ENCODE measurements at places on chromosomes 1 and 21. TPM values are rescaled to one million over a fixed set of nuclear protein-coding genes. Genes with fewer than 3 reads are reported as not detected.

GRCh38 chr1:245128381-245129101 is 26.2 kb upstream of the KIF26B start:
- DNase-seq, result no peak

DNA sequence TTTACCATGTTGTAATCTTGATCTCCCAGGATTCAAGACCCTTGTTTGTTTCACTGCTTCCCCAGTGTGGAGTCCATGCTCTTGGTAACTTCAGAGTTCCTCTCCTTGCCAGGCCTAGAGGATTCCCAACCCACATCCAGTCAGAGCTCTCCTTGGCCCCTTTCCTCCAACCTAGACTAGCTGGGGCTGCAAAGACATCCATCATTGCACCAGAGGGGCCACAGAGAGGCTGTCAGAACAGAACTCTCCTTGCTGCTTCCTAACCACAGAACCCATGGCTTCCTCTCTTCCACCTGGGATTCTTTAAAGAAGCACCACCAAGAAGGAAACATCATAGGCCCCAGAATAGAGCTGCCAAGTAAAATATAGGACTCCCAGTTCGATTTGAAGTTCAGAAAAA is 81.0 kb downstream of the HMGB4 start:
- no peak for DNase-seq

The APOBEC4 gene
- not detected for polyA plus RNA-seq

GRCh38 chr1:10530756-10531495 is 56.2 kb downstream of the PEX14 start:
- DNase-seq, result no peak

The CBR3 gene
- polyA plus RNA-seq, result 1.6 TPM

DNA sequence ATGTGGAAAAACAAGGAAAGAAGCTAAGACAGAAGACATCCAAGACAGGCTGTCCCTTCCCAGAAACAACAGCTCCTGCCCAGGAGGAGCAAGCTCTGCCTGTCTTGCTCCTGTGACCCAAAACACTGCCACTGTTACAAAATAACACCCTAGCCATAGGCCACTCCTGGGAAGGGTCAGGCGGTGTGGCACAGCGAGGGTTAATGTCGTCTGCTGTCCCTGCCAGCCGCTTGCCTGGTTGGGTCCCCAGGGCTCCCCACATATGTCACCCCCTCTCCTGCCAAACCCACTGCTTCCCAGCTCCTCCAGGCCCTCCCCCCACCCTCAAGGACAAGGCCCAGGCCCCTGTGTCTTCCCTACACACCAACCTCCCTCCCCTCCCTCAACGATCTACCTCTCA is 3.9 kb upstream of the NHLH1 start:
- DNase-seq, result no peak

The CR1L gene
- polyA plus RNA-seq, result 0.96 TPM

GRCh38 chr1:245124644-245125043 is 30.1 kb upstream of the KIF26B start:
- no peak for DNase-seq

The KCNA2 gene
- polyA plus RNA-seq, result 0.30 TPM

DNA sequence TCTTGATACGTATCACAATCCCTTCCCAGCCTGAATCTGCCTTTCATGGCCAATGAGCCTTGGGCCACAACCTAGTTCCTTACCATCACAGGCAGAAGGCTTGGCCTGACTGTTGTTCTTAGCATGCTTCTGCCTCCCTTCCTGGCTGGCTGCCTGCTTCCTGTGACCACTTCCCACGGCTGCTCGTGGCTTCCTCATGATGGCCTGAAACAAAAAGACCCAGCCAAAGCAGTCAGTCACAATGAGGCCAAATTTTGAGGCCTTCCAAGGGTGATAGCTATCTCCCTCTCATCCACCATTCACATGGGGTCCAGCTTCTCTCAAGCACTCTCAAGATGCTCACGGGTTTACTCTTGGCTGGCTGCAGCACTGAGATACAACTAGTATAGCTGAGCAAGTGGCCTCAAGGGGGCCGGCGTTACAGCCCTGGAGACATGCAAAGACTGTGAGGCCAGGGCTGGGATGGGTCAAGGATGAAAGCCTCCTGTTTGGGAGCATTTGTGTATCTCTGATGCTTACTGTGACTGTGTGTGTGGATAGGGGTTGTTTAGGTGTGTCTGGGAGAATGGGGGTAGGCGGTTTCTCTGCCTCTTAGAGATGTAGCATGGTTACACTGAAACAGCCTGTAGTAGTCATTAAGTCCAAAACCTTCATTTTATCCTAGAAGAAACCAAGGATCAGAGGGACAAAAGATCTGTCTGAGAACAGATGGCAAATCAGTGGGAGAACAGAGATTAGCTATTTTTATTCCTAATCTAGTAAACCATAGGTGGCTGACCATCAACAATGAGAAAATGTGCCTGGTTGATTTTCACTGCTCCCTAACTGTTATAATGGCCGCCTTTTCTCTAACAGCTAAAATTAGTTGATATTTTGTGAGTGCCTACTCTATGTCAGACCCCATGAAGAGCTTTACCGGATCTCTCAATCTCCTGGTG is 5.4 kb upstream of the TOE1 start:
- DNase-seq, result no peak

GRCh38 chr1:201172326-201172725 is 18.1 kb upstream of the TMEM9 start:
- DNase-seq, result no peak

DNA sequence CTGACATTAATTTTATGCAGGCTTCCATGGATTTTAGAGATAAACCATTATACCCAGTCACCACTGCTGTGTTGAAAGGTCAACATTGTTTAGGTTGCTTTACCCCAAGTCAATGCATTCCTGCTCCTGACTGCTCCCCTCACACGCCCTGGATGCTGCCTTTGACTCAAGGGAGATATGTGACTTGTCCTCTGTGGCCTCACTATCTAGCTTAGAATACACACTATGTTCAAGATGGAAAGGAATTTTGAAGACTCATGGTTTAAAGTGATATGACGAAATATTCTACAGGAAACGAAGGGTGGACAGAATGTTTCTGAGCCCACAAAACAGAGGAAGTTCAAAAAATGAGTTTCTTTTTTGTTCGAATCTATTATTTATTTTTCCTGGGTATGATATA is 170.4 kb upstream of the NR5A2 start:
- DNase-seq, result no peak

DNA sequence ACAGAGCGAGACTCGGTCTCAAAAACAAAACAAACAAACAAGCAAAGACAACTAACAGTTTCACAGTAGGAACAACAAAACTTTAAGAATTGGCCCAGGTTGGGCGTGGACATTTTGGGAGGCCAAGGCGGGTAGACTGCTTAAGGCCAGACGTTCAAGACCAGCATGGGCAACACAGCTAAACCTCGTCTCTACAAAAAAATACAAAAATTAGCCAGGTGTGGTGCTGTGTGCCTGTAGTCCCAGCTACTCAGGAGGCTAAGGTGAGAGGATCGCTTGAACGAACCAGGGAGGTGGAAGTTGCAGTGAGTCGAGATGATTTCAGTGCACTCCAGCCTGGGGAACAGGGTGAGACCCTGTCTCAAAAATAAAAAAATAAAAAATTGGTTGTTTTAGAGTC is 13.5 kb downstream of the GTF2B start:
- no peak for DNase-seq

- DNase-seq, result no peak
These were observed 27.0 kb upstream of the ZFP69B start for GRCh38 chr1:40423264-40423642.

GRCh38 chr1:245156736-245157505 is 2.1 kb downstream of the KIF26B start:
- no peak for DNase-seq

GRCh38 chr1:63524201-63524600 is 876 bp downstream of the EFCAB7 start:
- DNase-seq, result no peak

GRCh38 chr21:31338908-31339368 is 5.1 kb downstream of the TIAM1 start:
- DNase-seq, result no peak

The KRTAP13-2 gene
- polyA plus RNA-seq, result not detected

DNA sequence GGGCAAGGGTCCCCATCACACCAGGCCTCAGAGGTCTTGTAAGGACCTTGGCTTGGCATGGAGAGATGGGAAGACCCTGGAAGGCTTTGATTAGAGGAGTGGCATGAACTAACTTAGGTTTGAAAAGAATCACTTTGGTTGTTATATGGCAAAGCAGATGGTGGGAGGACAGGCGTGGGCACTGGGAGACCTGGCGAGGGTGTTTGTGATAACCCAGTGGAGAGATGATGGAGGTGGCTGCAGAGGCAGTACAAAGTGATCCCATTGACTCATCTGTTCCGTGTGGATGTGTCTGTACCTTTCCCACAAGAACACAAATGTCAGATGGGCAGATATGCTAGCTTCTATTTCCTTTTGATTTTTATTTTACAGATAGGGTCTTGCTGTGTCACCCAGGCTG is 168.3 kb downstream of the SLC35F3 start:
- DNase-seq, result no peak

DNA sequence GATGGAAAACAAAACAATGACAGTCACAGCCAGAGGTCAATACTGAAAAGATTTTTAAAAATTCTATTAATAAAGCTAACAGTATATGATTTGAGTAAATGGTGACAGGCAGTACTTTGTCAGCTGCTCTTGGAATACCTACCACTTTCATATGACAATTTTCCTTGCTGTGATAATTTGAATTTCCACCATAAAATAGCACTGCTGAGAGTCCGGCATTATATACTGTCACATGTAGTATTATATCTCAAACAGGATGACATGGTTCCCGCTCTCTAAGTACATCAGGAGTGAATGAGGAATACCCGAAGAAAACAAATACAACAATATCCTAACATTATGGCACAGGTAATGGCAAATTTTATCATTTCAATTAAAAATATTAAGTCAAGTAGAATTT is 146.8 kb upstream of the TMPRSS15 start:
- no peak for DNase-seq

DNA sequence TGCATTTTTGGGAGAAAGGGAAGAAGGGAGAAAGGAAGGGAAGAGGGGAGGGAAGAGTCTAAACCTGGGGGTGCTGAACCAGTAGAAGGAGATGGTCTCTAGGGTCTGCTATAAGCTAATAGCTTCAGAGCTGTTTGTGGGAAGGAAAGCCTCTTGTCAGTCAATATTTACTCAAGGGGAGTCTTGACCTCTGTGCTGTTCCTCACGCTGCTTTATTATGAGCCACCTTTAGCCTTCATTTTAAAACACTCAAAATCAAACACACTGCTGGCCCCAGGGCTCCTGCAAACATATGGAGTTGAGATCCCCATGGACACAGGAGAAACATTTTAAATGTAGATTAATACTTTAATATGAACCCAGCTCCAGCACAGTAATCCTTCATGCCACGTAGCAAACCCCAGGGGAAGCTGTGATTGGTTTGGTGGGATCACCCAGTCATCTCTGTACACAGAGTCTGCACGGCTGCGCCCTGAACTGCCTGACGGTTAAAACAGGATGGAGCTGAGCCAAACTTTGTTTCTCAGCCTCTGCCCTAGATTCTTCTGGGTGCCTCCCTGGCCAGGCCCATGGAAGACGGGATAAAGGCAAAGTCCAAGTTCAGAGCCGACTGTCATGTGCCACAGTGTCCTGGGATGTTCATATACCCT is 40.2 kb upstream of the VWA5B1 start:
- DNase-seq, result no peak

GRCh38 chr1:178267646-178268094 is 173.8 kb downstream of the RASAL2 start:
- DNase-seq, result no peak

GRCh38 chr1:22509815-22510214 is 53.5 kb upstream of the EPHA8 start:
- DNase-seq, result no peak

DNA sequence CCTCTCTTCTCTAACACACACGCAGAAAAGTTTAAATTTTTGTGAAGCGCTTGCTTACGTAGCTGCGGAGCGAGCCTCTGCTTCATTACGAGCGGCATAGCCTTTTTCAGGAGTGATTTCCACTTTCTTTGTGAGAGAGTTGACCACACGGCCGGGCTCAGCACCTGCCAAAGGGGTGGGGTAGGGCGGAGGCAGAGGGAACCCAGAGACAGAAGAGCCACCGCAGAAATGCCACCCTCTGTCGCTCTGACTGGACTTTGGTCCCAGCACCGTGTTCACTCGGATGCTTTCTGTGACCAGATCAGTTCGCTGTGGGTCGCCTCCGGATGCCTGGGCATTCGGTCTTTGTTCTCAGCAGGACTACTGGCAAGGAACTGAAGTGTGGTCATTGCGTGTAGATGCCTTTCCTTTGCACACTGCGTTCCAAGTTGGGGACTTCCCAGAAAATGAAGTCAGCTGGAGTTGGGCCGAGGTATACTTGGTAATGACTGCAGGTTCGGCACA is 883 bp downstream of the CHODL start:
- DNase-seq, result no peak

- DNase-seq, result no peak
These were observed 2.1 kb downstream of the RBM15 start for GRCh38 chr1:110341146-110341871.

GRCh38 chr1:184034761-184035379 is 2.7 kb downstream of the COLGALT2 start:
- DNase-seq, result no peak

DNA sequence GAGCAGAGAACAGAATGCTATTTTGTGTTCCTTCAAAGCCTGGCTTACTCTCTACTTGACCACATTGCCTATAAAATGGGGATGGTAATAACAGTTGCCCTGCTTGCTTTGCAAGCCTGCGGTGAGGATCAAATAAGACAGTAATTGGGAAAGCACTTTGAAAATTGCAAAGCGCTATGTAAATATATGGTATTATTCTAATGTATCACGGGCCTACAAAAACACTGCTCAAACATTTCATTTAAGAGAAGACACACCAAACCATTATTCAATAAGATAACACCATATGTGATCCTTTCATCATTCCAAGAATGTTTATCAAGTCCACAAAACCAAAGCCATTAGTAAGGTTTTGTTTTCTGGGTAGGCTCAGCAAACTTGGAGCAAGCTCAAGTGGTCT is 208.4 kb downstream of the ROR1 start:
- DNase-seq, result no peak

The SLC45A1 gene
- polyA plus RNA-seq, result 2.8 TPM

- no peak for DNase-seq
These were observed 617.8 kb downstream of the MRPL39 start for GRCh38 chr21:24989516-24989915.

The RNASEL gene
- 10.7 TPM for polyA plus RNA-seq

The TBX15 gene
- 0.31 TPM for polyA plus RNA-seq

The B3GALT5 gene
- 1.4 TPM for polyA plus RNA-seq

DNA sequence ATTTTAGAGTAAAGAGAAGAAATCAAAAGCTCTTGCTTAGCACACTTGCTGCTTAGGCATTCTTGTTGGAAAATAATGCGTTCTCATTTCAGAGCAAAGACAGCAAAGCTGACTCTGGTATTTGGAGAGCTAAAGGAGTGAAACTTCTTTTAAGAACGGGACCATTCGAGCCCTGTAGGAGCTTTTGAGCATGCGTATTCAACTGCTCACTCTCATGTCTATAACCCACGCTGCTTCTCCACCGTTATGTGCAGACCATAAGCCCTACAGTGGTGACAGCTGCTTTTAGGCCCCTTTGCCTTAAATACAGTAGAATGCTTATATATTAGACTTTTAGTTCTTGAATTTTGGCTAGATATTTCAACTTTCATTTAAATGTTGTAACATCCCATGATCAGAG is 214.2 kb upstream of the CACYBP start:
- DNase-seq, result no peak

GRCh38 chr1:61110554-61110953 is 28.2 kb downstream of the NFIA start:
- no peak for DNase-seq

- DNase-seq, result no peak
These were observed 9.9 kb downstream of the SNRPE start for GRCh38 chr1:203871114-203871880.

- no peak for DNase-seq
These were observed 54.5 kb downstream of the IRF2BP2 start for GRCh38 chr1:234555390-234556024.

The MYCL gene
- polyA plus RNA-seq, result 6.7 TPM

The MROH7 gene
- polyA plus RNA-seq, result 4.1 TPM

The MCOLN3 gene
- polyA plus RNA-seq, result 7.5 TPM

The FAM72A gene
- 4.7 TPM for polyA plus RNA-seq

Measured in right renal cortex interstitium (tissue), 3 donors.